Purkinje cell (primary cell): ENCODE measurements at places on chromosomes 5 and 9. TPM values are rescaled to one million over a fixed set of nuclear protein-coding genes. Genes with fewer than 3 reads are reported as not detected.

The LCN2 gene
- not detected in 2 replicates for polyA plus RNA-seq

The UNC13B gene
- 5.9 and 6.6 TPM in 2 replicates for polyA plus RNA-seq

The TLX3 gene
- polyA plus RNA-seq, result not detected in 2 replicates

The BAAT gene
- polyA plus RNA-seq, result 0.71 and 4.1 TPM in 2 replicates

The WNT8A gene
- polyA plus RNA-seq, result not detected in 2 replicates

The CCL19 gene
- polyA plus RNA-seq, result not detected in 2 replicates

The NEUROG1 gene
- not detected in 2 replicates for polyA plus RNA-seq
